NCI-H2029 treated with DMSO at 0.1 percent for 48 hours (cell line): ENCODE measurements at places on chromosomes 5 and 9.

GRCh38 chr9:14006386-14007187, 307.4 kb downstream of the NFIB start:
- no peak for DNase-seq

GRCh38 chr5:115844321-115844817, 2.6 kb downstream of the AP3S1 start:
- DNase-seq, result no peak

- no peak for DNase-seq
These were observed 459 bp upstream of the ERAP2 start for GRCh38 chr5:96875791-96876291.

DNA sequence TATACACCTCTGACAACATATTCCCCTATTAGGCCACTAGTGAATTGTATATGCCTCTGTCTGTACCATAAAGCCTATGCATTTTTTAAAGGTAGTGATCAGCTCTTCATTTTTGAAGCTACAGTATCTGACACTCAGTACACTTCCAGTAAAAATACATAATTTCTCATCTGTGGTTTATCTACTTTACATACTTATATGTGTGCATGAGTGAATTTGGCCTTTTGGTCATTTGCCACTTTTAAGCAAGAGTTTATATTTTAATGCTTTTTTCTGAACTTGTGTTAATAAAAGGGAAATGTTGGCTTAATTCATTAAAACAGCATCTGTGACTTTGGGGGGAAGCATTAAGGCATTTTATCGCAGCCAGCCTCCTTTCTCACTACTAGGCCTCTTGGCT, 47.8 kb downstream of the ST8SIA4 start:
- DNase-seq, result no peak

DNA sequence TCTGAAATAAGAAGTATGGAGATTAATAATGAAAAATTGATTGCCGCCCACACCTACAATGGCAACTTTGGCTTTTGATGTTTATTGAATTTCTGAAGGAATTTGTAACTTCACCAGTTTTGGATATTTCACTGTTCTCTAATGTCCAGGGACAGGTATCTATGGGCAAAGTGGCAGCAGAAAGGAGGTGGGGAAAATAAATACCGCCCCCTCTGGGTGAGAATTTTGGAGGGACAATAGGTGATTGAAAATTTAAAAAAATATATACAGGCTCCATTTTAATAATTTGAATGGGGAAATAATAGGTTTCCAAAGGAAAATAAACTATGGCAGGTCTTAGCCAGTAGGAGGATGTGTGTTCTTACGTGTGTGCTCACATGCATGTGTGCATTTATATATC, 1.3 kb downstream of the SCGB3A2 start:
- DNase-seq, result no peak

DNA sequence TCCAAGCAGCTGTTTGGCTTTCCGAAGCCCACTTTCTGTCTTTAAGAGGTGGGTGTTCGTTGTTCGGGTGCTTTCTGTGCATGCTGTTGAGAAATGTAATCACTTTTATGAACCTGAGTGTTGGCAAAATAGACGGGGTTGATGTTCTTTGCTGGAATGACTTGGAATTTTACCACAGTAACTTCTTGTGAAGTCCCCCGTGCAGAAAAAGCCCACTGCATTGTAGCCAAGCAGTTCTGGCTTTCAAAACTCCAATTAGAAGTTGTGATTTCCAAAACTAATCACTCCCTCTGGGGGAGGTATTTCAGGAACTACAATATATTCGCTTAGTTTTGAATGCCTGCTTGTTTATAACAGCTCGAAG, 111.1 kb downstream of the PAM start:
- no peak for DNase-seq

GRCh38 chr9:69471433-69471832, 146.4 kb downstream of the ENTREP1 start:
- no peak for DNase-seq

DNA sequence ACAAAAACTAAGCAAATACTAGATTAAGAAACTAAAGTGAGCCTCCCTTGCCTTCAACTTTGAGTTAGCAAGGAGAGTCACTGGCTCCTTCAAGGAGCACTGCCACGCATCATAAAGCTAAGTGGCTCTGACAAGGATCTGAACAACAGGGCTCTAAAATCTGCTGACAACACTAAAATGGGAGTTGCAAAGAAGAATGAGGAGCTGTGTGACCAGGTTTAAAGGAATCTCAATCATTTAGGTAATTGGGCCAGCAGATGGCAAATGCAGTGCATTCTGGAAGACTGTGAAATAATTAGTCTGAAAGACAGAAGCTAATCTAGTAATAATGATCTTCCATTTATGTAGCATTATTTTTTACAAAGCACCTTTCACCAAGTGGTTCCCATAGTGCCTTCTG, 297.0 kb upstream of the TAS2R1 start:
- DNase-seq, result no peak

DNA sequence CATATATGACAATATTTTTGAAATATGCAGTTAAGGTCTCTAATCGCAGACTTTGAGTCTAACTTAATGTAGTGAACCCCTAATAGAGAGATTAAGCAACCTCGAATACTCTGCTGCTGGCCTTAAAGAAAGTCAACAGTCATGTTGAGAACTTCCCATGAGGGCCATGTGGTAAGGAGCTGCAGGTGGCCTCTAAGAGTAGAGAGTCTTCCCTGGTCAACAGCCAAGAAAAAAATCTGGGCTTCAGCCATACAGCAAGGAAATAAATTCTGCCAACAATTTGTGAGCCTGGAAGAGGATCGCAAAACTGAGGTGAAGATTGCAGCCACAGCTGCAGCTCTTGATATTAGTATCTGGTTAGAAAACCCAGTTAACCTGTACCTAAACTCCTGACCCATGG, 935.2 kb upstream of the TYRP1 start:
- no peak for DNase-seq

DNA sequence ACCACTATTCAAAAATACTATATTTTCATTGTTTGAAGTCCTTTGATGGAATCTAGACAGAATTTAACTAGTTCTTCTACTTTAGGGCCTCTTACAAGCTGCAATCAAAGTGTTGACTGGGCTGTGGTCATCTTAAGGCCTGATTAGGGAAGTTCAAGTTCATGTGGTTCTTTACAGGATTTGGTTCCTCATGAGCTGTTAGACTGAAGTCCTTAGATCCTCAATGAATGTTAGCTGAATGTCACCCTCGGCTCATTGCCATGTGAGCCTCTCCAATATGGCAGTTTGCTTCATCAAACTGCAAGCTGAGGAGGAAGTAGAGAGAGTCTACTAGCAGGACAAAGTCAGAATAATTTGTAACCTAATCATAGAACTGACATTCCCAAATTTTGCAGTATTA, 135.1 kb downstream of the CSNK1G3 start:
- no peak for DNase-seq

- DNase-seq, result peak; percentile 28
These were observed 885 bp downstream of the RNF44 start for GRCh38 chr5:176536132-176536901.

- DNase-seq, result no peak
These were observed 254.0 kb downstream of the DEPDC1B start for GRCh38 chr5:60445921-60446320.

DNA sequence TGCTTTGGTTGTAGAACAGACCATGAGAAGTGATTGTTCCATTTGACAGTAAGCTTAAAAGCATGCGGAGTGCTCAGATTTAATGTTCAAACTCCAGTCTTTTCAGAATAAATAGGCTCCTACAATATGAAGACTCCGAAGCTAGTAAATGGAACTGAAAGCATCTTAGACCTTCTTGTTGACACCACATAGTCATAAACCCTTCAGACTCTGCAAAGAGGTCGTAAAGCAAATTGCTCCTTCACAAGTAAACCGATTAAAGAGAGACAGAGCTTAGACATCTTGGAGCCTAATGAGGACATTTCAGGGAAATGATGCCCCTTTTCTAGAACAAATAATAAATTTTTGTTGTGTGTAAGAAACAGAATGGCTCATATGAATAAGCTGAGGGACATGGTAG, 511.0 kb upstream of the RIOK2 start:
- no peak for DNase-seq

GRCh38 chr5:172846677-172847076, 12.6 kb downstream of the ERGIC1 start:
- DNase-seq, result no peak

GRCh38 chr5:168085261-168086031, 206.0 kb upstream of the WWC1 start:
- no peak for DNase-seq

DNA sequence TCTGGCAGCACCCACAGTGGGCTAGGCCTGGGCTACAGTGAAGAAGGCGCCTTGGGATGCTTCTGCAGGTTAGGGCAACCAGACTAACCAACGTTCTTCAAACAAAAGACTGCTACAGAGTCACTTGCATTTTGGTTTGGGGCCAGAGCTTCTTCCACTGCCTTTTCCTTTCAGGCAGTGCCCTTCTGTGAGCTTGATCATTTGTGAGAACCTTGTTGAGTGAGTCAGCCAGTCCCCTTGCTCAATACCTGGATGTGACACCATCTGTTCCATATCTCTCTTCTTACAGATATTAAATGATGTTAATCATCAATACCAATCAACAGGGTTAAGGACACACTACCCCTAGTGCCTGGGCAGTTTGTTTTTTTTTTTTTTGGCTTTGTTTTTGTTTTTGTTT, 46.5 kb upstream of the VDAC1 start:
- DNase-seq, result no peak

GRCh38 chr9:129258823-129259301, 80.8 kb upstream of the IER5L start:
- DNase-seq, result no peak

- DNase-seq, result no peak
These were observed 14.1 kb downstream of the ERP44 start for GRCh38 chr9:100084734-100085133.

DNA sequence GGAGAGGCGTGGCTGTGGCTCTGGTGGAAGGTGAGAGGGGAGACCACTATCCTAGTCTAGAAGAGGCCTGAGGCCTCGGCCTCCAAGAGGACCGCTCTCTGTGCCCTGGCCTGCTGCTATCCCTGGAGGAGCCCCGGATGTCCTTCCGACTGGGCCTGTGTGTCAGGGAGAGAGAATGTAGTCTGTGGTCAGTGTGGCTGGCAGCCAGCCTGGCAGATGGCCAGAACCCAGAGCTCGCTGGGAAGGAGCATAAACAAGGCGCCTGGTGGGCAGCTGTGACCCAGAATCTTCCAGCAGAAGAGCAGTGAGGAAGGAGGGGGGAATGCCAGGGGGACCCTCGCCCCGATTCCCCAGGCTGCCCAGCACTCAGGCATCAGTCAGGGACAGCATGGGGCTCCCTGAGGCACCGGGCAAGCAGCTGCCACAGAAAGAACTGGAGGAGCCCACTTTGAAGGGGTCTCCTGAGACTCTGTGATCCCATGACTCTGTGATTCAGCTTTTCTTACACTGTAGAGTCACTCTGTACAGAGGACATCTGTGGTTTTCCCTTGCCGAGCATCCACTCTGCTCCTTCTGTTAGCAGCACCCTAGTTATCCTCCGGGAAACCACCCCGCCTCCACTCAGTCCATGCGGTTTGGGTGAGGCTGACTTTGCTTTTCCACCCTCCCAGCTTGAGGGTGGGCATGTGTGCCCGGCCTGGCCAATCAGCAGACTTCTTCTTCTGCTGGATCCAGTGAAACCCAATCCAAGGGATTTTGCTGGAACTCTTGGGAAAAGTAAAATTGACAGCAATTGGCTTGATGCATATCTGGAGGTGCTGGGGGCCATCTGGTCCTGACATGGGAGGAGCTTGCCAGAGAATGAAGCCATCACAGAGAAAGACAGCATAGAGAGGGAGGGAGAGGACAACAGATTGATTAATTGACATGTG, 46.2 kb upstream of the PWWP2A start:
- DNase-seq, result peak; percentile 73

GRCh38 chr5:145780982-145781381, 54.2 kb downstream of the PRELID2 start:
- no peak for DNase-seq

DNA sequence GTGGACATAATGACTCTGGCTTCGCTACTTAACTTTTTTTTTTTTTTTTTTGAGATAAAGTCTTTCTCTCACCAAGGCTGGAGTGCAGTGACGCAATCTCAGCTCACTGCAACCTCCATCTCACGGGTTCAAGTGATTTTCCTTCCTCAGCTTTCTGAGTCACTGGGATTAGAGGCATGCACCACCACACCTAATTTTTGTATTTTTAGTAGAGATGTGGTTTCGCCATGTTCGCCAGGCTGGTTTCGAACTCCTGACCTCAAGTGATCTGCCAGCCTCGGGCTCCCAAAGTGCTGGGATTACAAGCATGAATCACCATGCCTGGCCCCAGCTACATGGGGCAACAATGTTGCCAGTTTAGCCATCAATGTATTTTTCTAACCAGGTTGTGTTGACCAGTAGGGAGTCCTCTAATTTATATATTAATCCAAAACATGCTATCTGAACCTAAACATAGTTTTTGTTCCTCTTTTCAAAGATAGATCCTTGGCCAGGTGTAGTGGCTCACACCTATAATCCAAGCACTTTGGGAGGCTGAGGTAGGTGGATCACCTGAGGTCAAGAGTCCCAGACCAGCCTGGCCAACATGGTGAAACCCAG, 120.3 kb upstream of the LHFPL2 start:
- DNase-seq, result no peak

DNA sequence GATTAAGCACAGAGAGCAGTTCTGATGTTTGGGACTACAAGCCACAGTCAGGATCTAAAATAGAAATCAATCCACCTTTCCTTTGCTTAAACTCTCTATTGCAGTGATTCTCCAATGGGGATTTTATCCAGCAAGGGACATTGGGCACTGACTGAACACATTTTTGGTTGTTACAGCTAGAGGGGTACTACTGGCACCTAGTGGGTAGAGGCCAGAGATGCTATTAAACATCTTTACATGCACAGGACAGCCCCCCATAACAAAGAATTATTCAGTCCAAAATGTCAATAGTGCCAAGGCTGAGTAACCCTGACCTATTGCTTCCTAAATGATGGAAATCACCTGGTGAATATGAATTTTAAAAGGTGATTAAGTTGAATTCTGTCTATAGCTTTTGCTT, 12.0 kb downstream of the ZNF622 start:
- no peak for DNase-seq

DNA sequence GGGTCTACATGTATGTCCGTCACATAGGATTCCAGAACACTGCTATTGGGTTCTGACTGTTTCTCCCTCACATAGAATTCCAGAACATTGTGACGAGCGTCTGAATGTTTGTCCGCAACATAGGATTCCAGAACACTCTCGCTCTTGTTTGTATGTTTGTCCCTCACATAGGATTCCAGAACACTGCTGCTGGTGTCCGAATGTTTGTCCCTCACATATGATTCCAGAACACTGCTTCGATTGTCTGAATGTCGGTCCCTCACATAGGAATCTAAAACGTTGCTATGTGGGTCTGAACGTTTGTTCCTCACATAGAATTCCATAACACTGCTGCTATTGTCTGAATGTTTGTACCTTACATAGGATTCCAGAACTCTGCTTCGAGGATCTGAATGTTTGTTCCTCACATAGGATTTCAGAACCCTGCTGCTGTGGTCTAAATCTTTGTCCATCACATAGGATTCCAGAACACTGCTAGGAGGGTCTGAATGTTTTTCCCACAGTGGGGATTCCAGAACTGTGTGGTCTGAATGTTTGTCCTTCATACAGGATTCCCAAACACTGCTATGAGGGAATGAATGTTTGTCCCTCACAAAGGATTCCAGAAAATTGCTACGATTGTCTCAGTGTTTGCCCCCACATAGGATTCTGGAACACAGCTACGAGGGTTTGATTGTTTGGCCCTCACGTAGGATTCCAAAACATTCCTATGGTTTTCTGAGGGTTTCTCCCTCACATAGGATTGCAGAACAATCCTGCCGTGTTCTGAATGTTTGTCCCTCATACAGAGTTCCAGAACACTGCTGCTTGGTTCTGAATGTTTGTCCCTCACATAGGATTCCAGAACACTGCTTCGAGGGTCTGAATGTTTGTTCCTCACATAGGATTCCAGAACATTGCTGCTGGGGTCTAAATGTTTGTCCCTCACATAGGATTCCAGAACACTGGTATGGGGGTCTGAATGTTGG, 220.5 kb downstream of the FOXD4L6 start:
- no peak for DNase-seq
